ENCODE measurements at places on chromosomes 11 and 22.

DNA sequence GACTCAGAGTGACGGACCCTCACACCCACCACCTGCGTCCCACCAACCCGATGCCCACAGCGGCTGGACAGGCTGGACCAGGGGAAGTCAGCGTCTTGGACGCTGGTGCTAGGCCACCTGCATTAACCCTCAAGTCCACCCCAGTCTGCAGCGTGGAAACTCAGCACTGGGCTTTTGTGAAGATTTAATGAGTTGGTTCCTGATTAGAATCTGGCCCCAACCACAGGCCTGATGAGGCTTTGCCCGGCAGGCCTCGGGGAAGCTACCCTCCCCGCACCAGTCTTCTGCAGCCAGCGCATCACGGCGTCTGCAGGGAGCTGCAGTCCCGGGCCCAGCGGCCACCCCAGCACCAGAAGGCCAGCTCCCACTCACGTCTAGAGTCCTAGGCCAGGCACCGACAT is 101.0 kb downstream of the BRD1 start:
- no peak for DNase-seq

DNA sequence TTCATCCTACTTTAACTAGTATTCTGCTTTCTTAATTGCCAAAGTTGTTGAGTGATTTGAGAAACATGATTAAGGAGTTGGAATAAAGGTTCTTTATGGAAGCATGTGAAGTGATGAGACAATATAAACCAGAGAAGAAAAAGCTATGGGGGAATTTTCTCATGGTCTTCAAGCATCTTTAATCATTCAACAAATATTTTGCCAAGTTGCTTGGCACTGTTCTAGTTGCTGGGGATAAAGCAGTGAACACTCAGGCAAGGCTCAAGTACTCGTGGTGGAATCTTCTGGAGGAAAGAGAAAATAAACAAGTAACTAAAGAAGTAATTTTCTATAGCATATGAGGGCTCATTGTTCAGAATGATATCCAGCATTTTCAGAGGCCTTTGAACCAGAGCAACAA is 9.2 kb upstream of the PIWIL4 start:
- no peak for DNase-seq

DNA sequence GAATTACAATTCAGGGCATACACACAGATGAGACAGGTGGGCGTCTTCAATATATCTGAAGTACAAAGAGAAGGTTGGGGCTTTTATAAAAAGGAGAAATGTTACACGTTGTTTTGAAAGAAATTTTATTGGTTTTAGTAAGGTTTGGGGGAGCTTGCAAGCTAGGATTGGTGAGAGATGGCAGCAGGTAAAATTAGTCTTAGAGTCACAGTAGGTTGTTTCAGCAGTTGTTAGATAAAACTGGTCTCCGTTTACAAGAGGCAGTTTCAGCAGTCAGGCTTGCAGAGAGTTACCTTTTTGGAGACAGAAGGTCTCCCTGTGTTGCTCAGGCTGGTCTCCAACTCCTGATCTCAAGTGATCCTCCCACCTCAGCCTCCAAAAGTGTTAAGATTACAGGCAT is 2.4 kb upstream of the SAAL1 start:
- no peak for DNase-seq

DNA sequence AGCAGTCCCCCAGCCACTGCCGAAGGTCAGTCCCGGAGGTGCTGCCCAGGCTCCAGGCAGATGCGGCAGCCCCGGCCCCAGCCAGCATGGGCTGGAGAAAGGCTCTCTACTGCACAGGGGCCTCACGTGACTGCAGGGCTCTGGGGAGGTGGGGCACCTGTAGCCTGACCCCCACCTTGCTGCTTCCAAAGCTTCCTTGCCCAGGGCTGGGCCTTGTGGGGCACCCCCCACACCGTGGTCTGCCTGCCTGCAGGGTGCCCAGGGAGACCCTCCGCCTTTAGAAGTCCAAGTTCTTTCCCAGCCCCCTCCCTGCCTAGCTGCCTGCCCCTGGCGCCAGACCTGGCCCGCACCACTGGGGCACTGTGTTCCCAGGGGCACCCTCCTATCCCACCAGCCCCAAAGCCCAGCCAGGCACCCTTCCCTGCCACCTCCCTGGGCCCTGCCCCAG is 28.4 kb upstream of the TXNRD2 start:
- no peak for DNase-seq

GRCh38 chr11:120675171-120675570 is 163.6 kb downstream of the GRIK4 start:
- no peak for DNase-seq

DNA sequence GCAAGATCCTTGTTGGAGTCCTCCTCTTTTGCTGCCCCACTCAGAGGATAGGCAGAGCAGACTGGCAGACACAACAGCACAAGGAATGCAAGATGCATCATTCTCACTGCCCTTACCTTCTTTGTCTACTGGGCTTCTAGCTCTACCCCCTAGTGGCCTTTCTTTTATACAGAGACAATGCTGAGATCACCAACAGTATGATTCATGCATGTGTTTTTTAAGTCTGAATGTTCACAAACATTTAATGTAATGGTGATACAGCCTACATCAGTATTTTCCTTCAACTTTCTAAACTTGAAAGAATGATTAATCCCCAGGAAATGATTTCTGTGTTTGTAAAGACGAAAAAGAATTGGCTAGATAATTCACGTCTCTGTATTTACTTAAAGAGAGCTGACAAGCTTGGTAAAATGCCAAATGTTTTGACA is at the start of gene MMP10:
MMP10 (minus strand) TSS at position 138 of the 428 bp plus-strand sequence; CDS start at position 101, 37 bp downstream.
- no peak for DNase-seq

- DNase-seq = peak; percentile 82
Measured at GRCh38 chr11:2837096-2837601, 48.4 kb downstream of the CDKN1C start.

DNA sequence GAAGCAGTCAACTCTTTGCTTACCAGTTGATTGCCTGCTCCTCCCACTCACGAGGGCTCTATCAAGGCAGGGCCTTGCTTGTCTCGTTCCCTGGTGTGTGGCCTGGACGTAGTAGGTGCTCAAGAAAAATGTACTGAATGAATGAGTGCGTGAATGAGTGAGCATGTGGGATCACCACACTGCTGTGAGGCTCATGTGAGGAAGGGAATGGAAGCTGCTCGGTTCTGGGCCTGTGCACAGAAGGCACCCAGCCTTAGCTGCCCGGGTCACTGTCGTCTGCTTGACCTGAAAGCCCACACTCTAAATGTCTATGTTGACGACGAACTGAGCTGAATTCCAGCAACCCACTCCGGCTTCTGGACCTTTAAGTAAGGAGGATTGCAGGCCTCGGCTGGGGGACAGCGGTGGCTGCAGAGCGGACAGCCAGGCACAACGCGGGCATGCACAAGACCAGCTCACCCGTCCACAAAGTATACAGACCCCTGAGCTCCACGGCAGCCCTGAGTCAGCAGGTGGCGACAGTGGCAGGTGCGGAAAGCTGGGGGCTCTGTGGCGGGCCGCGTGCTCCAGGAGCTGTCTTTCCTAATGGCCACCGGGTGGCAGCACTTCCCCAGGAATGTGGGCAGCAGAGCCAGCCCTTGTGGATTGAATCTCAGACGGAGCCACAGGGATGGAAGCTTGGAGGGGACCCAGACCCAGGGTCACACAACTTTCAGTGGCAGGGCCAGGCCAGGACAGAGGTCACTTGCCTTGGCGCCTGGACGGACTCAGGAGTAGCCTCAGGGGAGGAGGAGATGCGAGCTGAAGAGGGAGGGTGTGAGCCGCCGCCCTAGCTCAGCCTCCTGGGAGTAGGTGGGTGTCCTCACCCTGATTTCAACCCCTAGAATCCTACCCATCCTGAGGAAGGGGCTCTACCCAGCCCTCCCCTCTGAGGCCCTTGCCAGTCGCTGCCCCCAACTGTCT is 5.0 kb upstream of the PICK1 start:
- peak; percentile 78 for DNase-seq

DNA sequence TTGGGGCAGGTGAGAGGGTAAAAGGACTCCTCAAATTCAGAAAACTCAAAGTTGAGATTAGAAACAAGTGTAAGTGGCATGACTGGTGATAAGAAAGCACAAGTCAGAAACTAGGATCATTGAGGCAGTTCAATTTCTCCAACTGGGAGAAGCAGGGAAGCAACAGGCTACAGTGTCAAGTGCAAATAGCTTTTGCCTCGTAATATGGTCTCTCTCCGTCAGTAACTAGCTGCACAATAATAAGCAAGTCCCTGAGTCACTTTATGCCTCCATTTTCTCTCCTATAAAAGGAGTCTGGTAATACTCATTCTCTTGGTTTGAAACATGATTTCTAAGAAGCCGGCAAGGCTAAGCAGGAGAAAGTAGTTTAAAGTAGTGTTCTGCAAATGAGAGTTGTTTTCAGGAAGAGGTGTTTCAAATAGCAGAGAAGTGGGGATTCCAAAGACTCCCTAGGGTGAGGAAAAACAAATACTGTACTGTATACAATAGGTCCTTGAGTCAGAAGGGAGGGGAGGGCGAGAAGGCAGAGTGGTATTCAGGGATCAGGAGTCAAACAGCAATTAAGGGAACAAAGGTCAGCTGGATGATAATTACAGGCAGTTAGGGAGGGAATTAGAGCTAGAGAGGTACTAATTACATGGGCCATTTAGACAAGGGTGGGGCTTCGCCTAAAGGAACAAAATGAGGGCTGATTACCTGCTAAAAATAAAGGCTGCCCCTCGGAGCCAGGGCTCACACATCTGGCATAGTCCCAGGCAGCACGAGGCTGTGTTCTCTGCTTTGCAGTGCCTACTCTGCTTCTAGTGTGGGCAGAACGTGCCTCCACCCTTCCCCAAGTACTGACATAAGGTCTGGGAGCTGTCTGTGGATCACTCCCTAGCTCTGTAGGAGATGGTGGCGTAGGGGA is 96.0 kb upstream of the BDNF start:
- no peak for DNase-seq

DNA sequence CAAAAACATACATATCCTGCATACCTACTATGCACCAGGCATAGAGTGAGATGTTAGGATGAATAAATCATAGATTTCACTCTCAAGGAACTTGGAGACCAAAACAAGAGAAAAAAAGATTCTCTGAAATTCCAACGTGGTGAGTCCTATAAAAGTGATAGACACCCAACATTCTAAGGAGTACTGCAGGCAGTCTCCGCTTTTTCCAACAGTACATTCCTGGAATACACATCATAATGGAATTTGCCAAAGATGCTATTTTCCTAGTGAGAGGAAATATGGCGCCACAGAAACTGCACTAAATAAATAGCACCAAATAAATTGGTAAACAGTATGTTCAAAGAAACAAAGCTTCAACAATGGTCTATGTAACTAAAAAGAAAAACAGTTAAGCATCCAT is 6.0 kb downstream of the TMEM123 start:
- no peak for DNase-seq

DNA sequence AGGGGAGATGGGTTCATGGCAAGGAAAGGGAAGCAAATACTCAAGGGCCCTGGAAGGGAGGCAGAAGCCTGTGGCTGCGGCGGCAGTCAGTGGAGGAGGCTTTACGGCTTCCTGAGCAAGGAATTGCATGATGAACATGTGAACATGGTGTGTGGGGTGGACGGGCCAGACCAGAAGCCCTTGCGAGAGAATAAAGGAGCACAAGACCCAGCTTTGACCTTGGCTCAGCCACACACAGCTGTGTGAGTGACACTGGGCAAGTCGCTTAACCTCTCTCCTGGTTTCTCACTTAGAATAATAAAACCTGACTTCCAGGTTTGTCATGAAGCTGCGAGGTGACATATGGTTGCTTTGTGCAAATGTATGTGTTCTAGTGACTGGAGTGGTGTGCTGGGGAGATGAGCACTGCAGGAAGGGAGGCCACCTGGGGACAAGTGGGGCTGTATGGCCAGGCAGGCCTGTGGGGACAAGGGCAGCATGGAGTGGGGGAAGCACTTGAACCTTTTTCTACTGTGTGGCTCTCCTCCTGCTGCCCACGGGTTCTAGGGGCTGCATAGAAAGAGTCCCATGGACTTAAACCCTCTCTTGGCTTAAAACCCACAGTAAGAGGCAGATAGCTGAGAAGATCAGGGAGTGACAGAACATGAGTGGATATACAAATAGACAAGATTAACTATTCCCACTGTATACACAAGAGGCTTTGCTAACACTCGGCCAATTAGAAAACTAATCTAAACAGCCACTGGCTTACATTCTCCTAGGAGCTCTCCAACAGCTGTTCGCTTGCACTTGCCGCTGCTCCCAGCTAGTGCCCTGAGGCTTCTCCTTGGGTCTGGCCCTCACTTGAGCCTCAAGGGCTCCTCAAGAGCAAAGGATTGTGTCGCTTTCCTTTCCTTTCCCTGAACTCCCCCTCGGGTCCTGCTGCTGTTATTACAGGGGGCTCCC is 67.3 kb upstream of the CDON start:
- no peak for DNase-seq

All from K562 (cell line).